Putamen (tissue), 1 donor: ENCODE measurements at places on chromosomes 2 and 18.

DNA sequence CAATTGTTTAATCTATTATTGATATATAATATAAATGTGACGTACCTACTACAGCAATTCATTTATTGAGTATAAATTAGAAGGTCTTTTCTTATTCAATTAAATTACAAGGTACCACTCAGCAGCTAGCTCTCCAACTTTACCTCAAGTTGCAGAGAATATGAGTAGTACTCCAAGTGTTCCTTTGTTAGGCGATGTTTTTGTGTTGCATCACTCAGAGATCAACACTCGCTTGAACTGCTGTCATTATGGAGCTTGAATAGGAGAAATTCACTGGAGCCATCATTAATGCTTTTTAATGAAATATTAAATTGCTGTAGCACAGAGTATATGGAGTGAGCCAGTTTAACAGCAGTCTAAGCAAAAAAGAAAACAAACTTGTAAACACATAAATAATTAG lies 320.0 kb downstream of the FSIP2 start:
- DNase-seq = no peak

- no peak for DNase-seq
Measured at GRCh38 chr2:199455545-199456382, 2.0 kb downstream of the SATB2 start.

DNA sequence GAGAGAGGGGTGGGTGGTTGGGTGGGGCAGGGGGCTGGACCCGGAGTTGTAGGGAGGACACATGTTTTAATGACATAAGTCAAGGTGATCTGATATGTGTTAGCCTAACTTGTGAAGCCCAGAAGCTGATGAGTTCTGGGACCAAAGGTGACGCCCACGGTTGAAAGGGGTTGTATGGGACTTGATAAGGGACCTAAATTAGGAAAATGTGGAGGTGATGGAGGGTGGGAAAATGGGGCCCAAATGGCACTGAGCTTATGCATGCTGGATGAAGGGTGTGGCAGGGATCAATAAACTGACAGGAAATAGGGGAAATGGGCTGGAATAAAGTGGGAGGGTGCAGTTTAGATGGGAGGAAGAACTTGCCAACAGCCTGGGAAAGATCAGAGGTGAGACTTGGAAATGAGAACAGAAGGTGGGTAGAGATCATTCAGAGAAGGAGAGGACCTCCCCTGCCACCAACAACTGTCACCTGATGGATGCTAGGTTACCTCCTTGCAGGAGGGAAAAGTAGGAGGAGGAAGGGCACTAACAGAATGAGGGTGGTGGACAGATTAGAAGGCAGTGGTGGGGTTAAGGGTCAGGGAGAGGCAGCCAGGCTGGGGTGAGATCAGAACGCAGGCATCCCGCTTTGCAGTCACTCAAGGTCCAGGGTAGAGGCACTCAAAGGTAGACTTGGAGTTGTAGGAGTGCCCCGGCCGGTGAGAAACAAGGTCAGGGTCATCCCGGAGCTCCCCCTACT lies 15.3 kb downstream of the WNT10A start:
- DNase-seq = no peak

DNA sequence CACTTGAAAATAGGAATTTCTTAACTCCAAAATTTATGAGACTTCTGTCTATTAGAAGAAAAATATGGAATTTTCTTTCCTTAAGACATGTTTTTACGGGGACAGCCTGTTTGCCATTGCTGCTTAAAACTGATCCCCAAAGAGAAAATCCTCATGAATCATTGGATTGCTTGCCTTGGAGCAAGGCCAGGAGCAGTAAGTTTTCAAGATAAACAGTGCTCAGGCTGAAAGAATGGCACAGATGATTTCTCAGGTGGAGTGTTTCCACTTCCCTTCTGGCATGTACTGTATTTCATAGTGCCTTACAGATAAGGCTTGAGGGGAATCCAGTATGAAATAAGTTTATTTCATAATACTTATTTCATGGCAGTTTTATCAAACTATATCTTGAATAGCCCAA lies 74.3 kb upstream of the MMADHC start:
- no peak for DNase-seq

DNA sequence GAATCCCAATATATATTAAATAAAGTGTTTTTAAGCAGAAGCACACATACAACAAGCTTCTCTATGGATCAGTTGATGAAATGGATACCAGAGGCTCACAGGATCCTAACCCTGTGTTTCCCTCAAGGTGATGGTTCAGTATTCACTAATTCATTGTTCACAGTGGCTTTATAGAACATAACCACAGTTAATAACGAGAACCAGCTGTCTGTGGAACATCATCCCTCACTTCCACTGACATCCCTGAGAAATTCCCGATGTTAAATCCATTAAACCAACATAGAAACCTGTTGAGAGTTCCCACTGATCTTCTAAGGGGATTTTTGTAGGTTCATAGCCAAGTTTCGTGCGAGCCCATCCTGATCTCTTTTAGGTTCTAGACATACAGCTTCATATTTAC lies 29.0 kb downstream of the CCDC195 start:
- DNase-seq = no peak

DNA sequence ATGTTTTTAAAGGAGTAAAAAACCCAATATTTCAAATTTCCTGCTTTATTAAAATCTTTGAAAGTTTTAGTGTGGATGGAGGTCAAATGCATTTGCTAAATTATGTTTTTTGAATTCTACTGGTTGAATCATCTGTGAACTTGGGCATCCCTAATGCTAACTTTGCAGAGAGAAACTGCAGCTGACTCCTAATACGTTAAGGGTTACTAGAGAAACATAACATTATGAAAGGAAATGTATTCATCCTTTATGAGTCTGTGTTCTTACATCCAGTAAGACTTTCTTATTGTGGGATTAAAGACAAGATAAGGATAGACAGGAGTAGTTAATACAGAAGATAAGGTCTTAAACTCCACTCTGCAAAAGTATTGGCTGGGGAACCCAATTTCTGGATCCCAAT lies 140.6 kb downstream of the FAM124B start:
- DNase-seq = no peak

DNA sequence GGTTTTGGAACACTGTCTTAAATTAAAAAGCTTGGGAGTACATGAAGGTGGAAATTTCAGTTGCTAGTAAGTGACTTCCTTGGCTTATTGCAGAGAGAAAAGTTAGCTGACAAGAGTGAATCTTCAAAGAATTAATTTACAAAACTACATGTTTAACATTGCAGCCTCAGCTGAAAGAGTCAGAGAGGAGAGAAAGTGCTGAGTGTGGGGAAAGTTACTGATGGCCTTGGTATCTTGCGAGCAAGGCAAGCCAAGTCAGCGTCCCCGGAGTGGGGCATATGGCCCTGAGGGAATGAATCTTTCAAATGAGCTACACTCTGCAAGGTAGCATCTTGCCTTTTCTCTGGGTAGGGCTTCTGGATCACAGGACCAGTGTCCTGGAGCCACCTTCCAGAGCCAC lies 131.3 kb downstream of the LPIN1 start:
- DNase-seq = no peak

DNA sequence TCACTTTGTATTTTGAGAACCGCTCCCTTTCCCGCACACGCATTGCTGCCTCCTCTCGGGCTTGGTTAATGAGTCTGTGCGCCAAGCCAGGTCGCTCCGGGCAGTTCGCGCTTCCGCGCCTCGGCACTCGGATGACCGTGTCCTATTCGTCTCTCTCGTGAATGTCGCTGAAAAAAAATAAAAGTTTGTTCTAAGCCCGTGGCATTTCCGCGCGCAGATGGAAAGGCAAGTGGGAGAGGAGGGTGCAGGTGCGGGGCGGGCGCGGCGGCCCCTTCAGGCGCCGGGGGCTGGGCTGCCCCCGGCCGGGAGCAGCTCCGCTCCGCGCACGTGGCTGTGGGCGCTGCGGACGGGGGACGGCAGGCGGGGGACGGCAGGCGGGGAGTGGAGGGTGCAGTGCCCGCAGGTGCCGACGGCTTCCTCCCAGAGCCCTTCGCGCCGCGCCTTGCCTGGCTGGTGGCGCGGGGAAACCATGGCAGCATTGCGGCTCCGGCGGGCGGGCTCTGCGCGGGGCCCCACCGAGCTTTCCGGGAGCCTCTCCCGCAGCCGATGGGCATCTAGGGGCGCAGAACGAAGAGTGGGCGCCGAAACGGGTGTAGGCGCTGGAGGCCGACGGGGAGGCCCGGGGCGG lies 159.6 kb upstream of the SIX2 start:
- DNase-seq = no peak

DNA sequence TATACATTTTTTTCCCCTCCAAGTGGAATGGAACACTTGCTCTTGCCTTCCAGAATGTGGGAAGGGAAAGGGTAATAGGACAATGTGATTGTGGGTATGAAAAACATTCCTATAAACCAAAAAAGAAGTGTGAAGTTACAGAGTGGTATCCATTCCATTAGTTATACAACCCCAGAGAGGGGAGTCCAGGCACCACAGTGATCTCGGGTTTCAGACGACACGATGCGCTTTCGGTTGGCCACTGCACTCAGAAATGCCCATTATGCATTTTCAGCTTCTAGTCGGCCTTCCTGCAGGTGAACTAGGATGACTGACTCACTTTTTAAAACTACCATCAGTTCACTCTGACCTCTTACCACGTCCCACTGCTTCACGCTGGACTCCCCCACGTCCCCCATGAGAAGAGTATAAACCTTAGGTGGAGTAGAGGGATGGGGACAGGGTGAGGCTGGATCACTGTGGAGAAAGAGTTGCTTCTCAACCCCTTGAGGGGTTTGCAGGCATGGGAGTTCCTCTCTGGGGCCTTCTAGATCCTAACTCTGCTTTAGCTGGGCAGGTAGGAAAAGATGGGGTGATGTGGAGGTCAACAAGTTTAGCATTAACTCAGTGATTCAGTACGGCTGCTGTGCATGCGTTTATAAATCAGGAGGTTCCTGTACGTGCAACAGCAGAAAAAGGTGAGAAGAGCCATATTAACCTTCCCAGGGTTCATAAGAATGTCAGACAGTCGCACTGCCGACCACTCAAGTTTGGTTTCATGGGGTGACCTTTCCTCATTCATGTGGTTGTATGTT lies 50.5 kb downstream of the ZNF532 start:
- DNase-seq = no peak

DNA sequence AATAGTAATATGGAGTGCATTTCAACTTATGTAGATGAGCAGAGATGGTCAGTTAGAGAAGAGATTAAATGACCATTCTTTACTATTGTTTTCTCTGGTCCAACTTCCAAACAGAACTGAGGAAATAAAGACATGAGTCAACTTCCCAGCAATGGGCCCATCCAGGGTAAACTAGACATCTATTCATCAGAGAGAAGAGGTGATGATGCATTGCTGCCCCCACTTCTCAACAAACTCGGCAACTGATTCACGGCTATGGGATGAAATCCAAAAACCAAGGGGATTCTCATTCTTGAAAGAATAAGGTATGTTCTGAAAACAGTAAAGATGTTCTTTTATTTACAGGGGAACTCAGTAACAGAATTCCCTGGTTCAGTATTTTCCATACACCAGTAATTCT lies 190.7 kb downstream of the RDH14 start:
- DNase-seq = no peak

- DNase-seq = no peak
Measured at GRCh38 chr2:69774984-69775982, 33.3 kb downstream of the ANXA4 start.

DNA sequence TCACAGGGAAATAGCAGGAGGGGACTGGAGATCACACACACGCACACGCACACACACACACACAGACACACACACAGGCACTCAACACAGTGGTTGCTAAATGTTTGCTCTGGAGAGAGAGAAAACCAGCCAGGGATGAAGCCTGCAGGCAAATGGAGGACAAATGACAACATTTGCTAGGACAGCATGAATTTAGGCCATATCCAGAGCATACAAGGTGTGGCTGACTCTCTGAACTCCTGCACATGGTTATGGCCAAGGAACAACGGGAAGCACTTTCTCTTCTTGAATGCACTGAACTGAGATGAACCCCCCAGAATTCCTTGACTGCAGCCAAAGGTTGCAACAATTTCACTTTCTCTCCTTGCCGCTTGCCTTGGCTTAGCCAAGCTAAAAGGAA lies 230.0 kb upstream of the RASGRP3 start:
- DNase-seq = no peak

DNA sequence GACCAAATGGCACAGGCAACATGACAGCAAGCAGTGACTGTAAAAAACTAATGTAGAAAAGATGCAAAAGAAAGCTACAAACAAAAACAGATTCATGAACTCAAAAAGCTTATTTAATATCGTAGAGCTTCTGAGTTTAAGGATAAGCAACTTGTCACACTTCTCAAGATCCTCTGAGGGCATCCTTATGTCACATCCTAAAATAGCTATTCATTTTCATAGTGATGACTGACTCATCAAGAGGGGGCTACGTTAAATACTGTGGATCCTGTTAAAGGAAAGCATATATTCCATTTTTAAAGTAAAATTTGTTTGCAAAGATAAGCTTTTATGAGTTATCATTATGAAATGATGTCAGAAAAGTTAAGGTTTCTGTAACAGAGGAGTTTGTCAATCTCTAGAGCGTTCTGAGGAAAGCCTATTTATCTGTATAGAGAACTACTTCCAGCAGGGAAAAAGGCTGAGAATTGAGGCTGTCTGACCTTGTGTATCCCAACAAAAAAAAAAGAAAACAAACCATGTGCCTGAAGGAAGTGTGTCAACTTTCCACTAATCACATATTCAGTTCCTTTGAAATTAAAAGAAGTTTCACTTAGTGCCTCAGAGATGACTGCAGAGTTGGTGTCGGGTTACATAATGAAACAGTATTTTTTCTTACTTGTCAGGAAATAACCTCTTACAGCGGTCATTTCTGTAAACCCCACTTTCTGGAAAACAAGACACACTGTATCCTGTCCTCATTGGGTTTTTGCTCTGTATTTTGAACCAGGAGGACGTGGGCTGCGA lies 115.5 kb downstream of the ESCO1 start:
- peak; percentile 63 for DNase-seq

- DNase-seq = no peak
Measured at GRCh38 chr18:59565957-59566356, 131.3 kb downstream of the CCBE1 start.

- peak; percentile 48 for DNase-seq
Measured at GRCh38 chr2:196927376-196928225, 1.1 kb upstream of the PGAP1 start.

DNA sequence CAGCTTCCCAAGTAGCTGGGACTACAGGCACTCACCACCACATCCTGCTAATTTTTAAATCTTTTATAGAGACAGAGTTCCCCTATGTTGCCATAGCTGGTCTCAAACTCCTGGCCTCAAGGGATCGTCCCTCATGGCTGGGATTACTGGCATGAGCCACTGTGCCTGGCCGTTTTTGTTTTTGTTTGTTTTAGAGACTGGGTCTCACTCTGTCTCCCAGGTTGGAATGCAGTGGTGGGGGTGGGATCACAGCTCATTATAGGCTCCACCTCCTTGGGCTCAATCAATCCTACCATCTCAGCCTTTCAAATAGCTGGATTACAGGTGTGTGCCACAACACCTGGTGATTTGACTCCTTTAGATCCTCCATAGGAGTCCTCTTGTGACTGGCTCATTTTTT lies 19.5 kb upstream of the ZDBF2 start:
- DNase-seq = no peak

GRCh38 chr2:214856137-214856536 lies 46.7 kb upstream of the BARD1 start:
- DNase-seq = no peak
